CD4-positive, alpha-beta T cell (primary cell): ENCODE measurements at places on chromosomes 5 and 9. TPM values are rescaled to one million over a fixed set of nuclear protein-coding genes. Genes with fewer than 3 reads are reported as not detected.

The MTX3 gene
- total RNA-seq: 25.6 TPM

DNA sequence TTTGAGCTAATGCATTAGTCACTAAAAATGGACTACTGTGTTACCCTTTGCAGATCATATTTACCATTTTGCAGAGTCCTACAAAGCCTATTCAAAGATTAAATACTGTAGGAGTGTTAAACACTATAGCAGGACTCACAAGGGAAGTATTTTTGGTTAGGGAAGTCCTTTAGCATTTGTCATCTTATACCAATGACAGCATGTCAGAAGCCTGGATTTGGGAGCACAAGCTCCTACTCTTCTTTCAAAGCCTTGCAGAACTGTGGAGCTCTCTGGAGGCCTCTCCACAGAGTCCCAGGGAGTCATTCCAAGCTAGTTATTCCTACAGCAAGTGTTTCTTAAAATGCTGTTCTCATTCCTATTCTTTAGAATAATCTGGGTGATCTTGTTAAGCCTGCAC, 288.8 kb downstream of the PIK3R1 start:
- H3K27ac ChIP-seq: no peak overlapping the region
- H3K4me3 ChIP-seq: no peak overlapping the region
- no peaks in the 10 kb centered on the region for H3K36me3 ChIP-seq
- H3K27me3 ChIP-seq: no peaks in the 10 kb centered on the region
- H3K4me1 ChIP-seq: no peaks in the 10 kb centered on the region
- DNase-seq: no peak

DNA sequence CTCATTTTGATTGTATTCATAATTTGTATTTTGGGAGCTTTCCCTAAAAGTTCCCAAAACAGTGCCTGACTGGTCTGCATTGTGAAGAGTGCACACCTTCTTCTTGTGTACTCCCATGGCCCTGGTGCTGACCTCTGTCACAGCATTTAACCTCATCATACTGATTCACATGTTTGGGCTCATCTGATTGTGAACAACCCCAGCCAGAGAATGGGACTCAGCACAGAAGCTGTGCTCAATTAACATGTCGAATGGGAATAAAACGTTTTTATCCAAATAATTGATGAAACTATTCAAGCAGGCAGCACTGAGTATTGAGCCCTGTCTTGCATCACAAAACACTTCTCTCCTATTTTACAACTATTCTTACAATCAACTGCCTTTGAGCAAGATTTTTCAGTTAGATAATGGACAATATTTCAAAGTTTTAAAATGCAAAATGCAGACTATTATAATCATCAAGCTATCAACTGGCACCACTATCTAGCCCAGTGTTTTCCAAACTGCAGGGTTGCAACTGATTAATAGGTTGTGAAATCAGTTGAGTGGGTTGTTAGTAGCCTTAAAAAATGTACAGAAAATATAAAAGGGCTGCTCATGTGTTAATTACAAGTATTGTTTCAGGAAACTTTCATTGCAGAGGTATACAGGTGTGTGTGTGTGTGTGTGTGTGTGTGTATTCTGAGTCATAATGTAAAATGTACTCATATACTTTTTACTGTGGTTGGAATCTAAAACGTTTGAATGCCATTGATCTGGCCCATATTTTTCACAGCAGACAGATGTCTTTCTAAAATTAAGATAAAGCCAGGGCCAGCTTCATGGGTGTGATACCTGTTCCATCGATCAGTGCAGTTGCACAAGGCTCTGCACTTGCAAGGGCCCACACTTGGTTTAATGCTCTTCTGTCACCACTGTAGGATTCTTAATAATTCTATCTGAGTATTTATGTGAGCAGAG, 190.5 kb downstream of the PIK3R1 start:
- DNase-seq: no peak
- no peak overlapping the region for H3K4me3 ChIP-seq
- no peak overlapping the region for H3K27ac ChIP-seq
- H3K27me3 ChIP-seq: no peaks in the 10 kb centered on the region
- H3K36me3 ChIP-seq: no peaks in the 10 kb centered on the region

DNA sequence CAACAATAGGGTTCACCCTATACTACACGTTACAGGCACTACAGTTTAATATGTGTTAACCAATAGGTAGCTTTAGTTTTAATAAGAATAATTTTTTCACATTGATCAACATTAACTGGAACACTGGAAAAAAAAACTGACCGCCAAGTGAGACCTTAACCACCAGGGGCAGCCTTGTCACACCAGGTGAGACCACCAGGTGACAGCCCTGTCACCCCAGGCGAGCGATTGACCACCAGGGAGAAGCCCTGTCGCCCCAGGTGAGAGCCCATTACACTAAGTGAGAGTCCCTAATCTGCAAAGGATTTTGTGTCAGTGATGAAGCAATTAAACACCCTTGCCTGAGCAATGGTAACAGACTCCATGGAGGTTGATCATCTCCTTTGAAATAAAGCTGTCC, 75.4 kb upstream of the SYK start:
- DNase-seq: no peak
- H3K4me3 ChIP-seq: no peak overlapping the region
- peaks cover 14% of the 10 kb centered on the region for H3K27me3 ChIP-seq
- H3K4me1 ChIP-seq: no peaks in the 10 kb centered on the region
- H3K36me3 ChIP-seq: no peaks in the 10 kb centered on the region

- no peak for DNase-seq
- no peaks in the 10 kb centered on the region for H3K27me3 ChIP-seq
- H3K4me3 ChIP-seq: no peak overlapping the region
- no peaks in the 10 kb centered on the region for H3K36me3 ChIP-seq
- no peak overlapping the region for H3K27ac ChIP-seq
Measured at GRCh38 chr9:1637401-1637800, 377.7 kb upstream of the SMARCA2 start.

GRCh38 chr5:62340979-62341378, 35.0 kb downstream of the KIF2A start:
- H3K4me3 ChIP-seq: no peak overlapping the region
- H3K4me1 ChIP-seq: peaks cover 26% of the 10 kb centered on the region
- no peaks in the 10 kb centered on the region for H3K36me3 ChIP-seq
- no peak for DNase-seq
- H3K27ac ChIP-seq: peak overlapping the region; percentile 26

- no peaks in the 10 kb centered on the region for H3K27me3 ChIP-seq
- DNase-seq: no peak
- H3K36me3 ChIP-seq: no peaks in the 10 kb centered on the region
- no peak overlapping the region for H3K27ac ChIP-seq
- no peak overlapping the region for H3K4me3 ChIP-seq
Measured at GRCh38 chr5:169100735-169101075, 200.2 kb downstream of the SLIT3 start.

GRCh38 chr5:167694325-167695147, 596.9 kb upstream of the WWC1 start:
- H3K36me3 ChIP-seq: no peaks in the 10 kb centered on the region
- no peak overlapping the region for H3K27ac ChIP-seq
- DNase-seq: no peak
- no peaks in the 10 kb centered on the region for H3K4me1 ChIP-seq
- H3K4me3 ChIP-seq: no peak overlapping the region
- H3K27me3 ChIP-seq: no peaks in the 10 kb centered on the region

GRCh38 chr9:130662970-130663257, 1.5 kb upstream of the PRDM12 start:
- H3K27me3 ChIP-seq: peaks cover 73% of the 10 kb centered on the region
- peak overlapping the region; percentile 24 for H3K4me3 ChIP-seq
- no peak for DNase-seq
- H3K4me1 ChIP-seq: peaks cover 61% of the 10 kb centered on the region
- H3K36me3 ChIP-seq: no peaks in the 10 kb centered on the region

The IFNA2 gene
- not detected for total RNA-seq

The FRMPD1 gene
- not detected for total RNA-seq

The PMPCA gene
- 107 TPM for total RNA-seq

GRCh38 chr9:87766697-87767096, 40.8 kb downstream of the CTSL start:
- no peaks in the 10 kb centered on the region for H3K36me3 ChIP-seq
- H3K27me3 ChIP-seq: no peaks in the 10 kb centered on the region
- no peak for DNase-seq
- H3K4me1 ChIP-seq: no peaks in the 10 kb centered on the region

DNA sequence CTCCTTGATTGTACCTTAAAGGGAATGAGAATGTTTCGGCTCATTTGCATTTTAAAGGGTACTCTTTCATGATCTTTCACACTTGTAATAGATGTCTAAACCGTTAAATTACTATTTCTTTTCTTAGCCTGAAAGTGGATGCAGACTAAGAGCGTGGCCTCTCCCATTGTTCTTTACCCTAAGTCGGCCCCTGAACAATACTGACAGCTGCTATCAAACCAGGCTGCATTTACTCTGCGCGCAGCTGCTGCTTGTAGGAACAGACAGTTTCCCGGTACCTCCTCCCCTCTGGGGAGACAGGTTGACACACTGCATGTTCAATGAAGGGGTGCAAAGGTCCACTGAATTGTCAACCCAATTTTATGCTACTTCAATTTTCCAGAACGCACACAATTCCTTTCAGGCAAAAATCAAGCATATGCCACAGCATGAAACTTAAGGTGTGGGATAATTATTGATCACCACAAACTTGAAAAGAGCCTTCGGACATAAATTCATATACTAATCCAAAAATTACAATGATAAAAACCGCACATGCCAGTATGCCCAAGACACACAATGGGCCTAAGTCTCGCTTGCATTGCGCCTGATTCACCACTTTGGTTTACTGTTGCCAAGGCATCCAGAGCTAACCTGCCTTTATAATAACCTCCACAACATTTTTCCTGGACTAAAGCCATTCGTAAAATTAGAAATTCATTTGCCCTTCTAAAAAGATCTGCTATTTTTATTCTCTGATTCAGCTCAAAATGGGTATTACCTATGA, 39.7 kb downstream of the TLE1 start:
- H3K27me3 ChIP-seq: no peaks in the 10 kb centered on the region
- no peaks in the 10 kb centered on the region for H3K36me3 ChIP-seq
- no peak overlapping the region for H3K4me3 ChIP-seq
- H3K4me1 ChIP-seq: no peaks in the 10 kb centered on the region
- DNase-seq: no peak

- no peaks in the 10 kb centered on the region for H3K27me3 ChIP-seq
- H3K4me3 ChIP-seq: no peak overlapping the region
- H3K4me1 ChIP-seq: no peaks in the 10 kb centered on the region
Measured at GRCh38 chr5:129716235-129716634, 31.7 kb upstream of the MINAR2 start.

- no peak overlapping the region for H3K27ac ChIP-seq
- no peaks in the 10 kb centered on the region for H3K27me3 ChIP-seq
- no peaks in the 10 kb centered on the region for H3K4me1 ChIP-seq
- H3K4me3 ChIP-seq: no peak overlapping the region
- no peaks in the 10 kb centered on the region for H3K36me3 ChIP-seq
- no peak for DNase-seq
Measured at GRCh38 chr9:8268216-8268878, 468.8 kb upstream of the DMAC1 start.

GRCh38 chr5:2492476-2492875, 259.0 kb downstream of the IRX2 start:
- no peak for DNase-seq
- H3K27me3 ChIP-seq: no peaks in the 10 kb centered on the region
- no peak overlapping the region for H3K4me3 ChIP-seq
- no peaks in the 10 kb centered on the region for H3K36me3 ChIP-seq
- H3K27ac ChIP-seq: no peak overlapping the region

- no peaks in the 10 kb centered on the region for H3K27me3 ChIP-seq
- DNase-seq: no peak
- H3K4me3 ChIP-seq: no peak overlapping the region
- peaks cover 6% of the 10 kb centered on the region for H3K4me1 ChIP-seq
Measured at GRCh38 chr5:172791286-172791685, 20.3 kb upstream of the DUSP1 start.

- no peaks in the 10 kb centered on the region for H3K4me1 ChIP-seq
- no peak overlapping the region for H3K27ac ChIP-seq
- H3K36me3 ChIP-seq: no peaks in the 10 kb centered on the region
Measured at GRCh38 chr5:170475294-170476000, 28.4 kb upstream of the KCNIP1 start.

- H3K27me3 ChIP-seq: no peaks in the 10 kb centered on the region
- no peak for DNase-seq
- H3K4me3 ChIP-seq: no peak overlapping the region
- H3K4me1 ChIP-seq: peaks cover 12% of the 10 kb centered on the region
Measured at GRCh38 chr9:136044207-136044970, 50.7 kb downstream of the NACC2 start.

The IFNE gene
- not detected for total RNA-seq

DNA sequence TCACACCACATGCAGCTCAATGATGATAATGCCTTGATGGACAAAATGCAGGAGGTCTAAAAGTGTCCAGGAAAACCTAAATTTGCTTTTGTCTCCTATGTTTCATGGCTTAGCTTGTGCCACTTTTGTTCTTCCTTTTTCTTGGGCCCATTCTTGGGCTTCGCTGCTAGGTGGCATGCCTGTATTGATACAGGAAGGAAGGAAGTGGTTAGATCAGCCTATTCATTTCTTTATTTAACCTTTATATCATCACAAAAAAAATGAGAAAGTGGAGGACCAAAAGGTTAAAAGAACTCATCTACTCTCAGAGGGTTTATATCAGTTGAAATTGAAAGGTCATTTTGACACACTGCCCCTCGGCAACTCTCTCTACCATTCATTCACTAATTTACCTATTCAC, 260.2 kb downstream of the ARHGAP26 start:
- H3K27ac ChIP-seq: no peak overlapping the region
- H3K36me3 ChIP-seq: no peaks in the 10 kb centered on the region
- H3K4me3 ChIP-seq: no peak overlapping the region
- peak; percentile 46 for DNase-seq
- H3K4me1 ChIP-seq: peaks cover 25% of the 10 kb centered on the region

DNA sequence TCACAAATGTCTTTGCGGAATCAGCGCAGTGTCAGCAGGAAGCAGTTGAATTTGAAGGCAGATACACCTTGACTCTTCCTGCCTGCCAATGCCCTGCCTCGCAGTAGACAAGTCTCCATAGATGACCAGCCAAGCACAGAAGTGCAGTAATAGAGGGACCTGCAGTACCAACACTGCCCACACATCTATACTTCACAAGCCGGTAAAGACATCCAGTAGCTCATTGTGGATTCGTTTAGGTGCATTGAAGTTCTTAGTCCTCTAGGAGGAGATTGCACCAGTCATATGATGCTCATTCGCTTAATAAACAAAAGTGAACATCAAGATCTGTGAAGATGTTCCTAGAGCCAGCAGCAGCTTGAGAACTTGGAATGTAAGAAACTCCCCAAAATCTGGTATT, 7.1 kb upstream of the IFNA2 start:
- no peak overlapping the region for H3K4me3 ChIP-seq
- DNase-seq: no peak
- peaks cover 8% of the 10 kb centered on the region for H3K4me1 ChIP-seq
- H3K36me3 ChIP-seq: no peaks in the 10 kb centered on the region

DNA sequence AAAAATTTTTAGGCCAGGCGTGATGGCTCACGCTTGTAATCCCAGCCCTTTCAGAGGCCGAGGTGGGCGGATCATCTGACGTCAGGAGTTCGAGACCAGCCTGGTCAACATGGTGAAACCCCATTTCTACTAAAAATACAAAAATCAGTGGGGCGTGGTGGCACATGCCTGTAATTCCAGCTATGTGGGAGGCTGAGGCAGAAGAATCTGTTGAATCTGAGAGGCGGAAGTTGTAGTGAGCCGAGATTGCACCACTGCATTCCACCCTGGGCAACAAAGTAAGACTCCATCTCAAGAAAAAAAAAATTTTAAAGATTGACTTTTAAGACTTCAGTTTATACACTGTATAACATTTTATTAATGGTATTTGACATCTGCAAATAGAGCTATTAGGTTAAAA, 60.1 kb upstream of the GNAQ start:
- H3K36me3 ChIP-seq: no peaks in the 10 kb centered on the region
- no peaks in the 10 kb centered on the region for H3K27me3 ChIP-seq
- H3K27ac ChIP-seq: no peak overlapping the region
- no peak for DNase-seq

The SKIC3 gene
- 65.2 TPM for total RNA-seq

GRCh38 chr5:52007230-52007858, 624.1 kb downstream of the ISL1 start:
- H3K36me3 ChIP-seq: no peaks in the 10 kb centered on the region
- no peak overlapping the region for H3K27ac ChIP-seq
- H3K27me3 ChIP-seq: no peaks in the 10 kb centered on the region
- H3K4me3 ChIP-seq: no peak overlapping the region
- no peaks in the 10 kb centered on the region for H3K4me1 ChIP-seq
